Stimulated activated CD4-positive, alpha-beta T cell treated with anti-CD3 and anti-CD28 coated beads, Interleukin-4, amount 100 ng/mL, for 48 hours (primary cell): ENCODE measurements at places on chromosomes 5 and 9.

DNA sequence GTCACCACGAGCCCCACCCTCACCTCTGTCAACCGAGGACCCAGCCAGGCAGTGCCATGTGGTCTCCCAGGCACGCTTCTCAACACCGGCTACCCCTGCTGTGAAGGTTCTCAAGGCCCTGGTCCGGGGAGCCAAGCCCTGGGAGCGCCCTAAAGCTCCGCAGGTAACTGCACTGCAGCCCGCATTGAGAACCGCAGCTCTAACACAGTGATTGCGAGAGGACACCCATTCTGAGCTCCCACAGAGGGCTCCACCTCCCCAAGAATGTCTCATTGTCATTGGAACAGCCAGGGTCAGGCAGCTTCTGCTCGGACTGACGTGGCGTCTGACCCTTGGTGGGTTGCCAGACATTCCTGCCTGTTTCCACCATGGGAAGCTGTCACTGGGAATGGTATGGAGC is 88.3 kb downstream of the ANKRD33B start:
- DNase-seq = no peak

GRCh38 chr5:7897014-7897600 is 28.2 kb downstream of the MTRR start:
- DNase-seq = no peak

- no peak for DNase-seq
Observed at GRCh38 chr5:171897231-171897630, 109.2 kb downstream of the FBXW11 start.

GRCh38 chr9:129710169-129710453 is 42.7 kb downstream of the PTGES start:
- no peak for DNase-seq

- DNase-seq = no peak
Observed at GRCh38 chr5:83723031-83723430, 2.4 kb upstream of the HAPLN1 start.

GRCh38 chr9:111805830-111806241 is 11.1 kb upstream of the SHOC1 start:
- DNase-seq = no peak

- DNase-seq = no peak
Observed at GRCh38 chr9:2235623-2236022, 220.5 kb downstream of the SMARCA2 start.
